Activated CD4-positive, alpha-beta T cell treated with anti-CD3 and anti-CD28 coated beads, Interleukin-2, amount 10 ng/mL, durations not matched to agents 7 days and 5 days (primary cell): ENCODE measurements at places on chromosomes 4 and X. TPM values are rescaled to one million over a fixed set of nuclear protein-coding genes. Genes with fewer than 3 reads are reported as not detected.
A peak's percentile ranks its signal among the peaks of the same experiment; 100 is the strongest.

Gene RADX
- 7.8 TPM for total RNA-seq

Gene ADH1A
- not detected for total RNA-seq

Gene HMX1
- total RNA-seq, result not detected

Gene NHS
- 1.2 TPM for total RNA-seq

Gene BMPR1B
- not detected for total RNA-seq

Gene C4orf51
- total RNA-seq, result not detected

Gene NOCT
- total RNA-seq, result 6.8 TPM

Gene SPANXC
- total RNA-seq, result not detected

Gene NEXMIF
- 0.56 TPM for total RNA-seq

Gene MAPK10
- not detected for total RNA-seq

Gene KLHL5
- 23.6 TPM for total RNA-seq

GRCh38 chr4:8846826-8847225 lies 24.8 kb downstream of the HMX1 start:
- no peaks in the 10 kb centered on the region for H3K4me1 ChIP-seq
- no peak for DNase-seq
- H3K27me3 ChIP-seq, result no peaks in the 10 kb centered on the region
- no peaks in the 10 kb centered on the region for H3K36me3 ChIP-seq
- H3K4me3 ChIP-seq, result no peak overlapping the region

- H3K27me3 ChIP-seq, result no peaks in the 10 kb centered on the region
- no peak overlapping the region for H3K27ac ChIP-seq
- peaks cover 41% of the 10 kb centered on the region for H3K36me3 ChIP-seq
- peaks cover 6% of the 10 kb centered on the region for H3K4me1 ChIP-seq
- DNase-seq, result no peak
- H3K4me3 ChIP-seq, result no peak overlapping the region
Observed at GRCh38 chr4:17490575-17491059, 21.3 kb downstream of the QDPR start.

DNA sequence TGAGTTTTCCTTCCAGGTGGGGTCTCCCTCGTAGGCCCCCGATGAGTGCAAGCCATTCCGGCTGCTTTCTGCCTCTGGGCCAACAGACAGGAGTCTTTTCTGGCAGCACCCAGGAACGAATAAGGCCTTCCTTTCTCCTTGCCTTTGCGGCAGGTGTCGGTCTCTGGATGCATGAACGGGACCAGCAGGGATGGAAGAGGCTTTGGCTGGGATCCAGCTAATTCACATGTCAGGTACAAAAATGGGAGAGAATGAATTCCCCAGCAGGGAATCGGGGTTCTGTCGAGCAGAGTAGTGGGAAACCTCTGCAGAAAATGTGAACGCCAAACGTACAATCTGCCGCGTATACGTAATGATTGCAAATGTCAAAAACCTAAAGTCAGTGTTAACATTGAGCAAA lies 146.1 kb upstream of the TBL1X start:
- no peaks in the 10 kb centered on the region for H3K36me3 ChIP-seq
- no peak overlapping the region for H3K4me3 ChIP-seq
- peaks cover 18% of the 10 kb centered on the region for H3K4me1 ChIP-seq
- H3K27ac ChIP-seq, result no peak overlapping the region
- DNase-seq, result no peak
- no peaks in the 10 kb centered on the region for H3K27me3 ChIP-seq

DNA sequence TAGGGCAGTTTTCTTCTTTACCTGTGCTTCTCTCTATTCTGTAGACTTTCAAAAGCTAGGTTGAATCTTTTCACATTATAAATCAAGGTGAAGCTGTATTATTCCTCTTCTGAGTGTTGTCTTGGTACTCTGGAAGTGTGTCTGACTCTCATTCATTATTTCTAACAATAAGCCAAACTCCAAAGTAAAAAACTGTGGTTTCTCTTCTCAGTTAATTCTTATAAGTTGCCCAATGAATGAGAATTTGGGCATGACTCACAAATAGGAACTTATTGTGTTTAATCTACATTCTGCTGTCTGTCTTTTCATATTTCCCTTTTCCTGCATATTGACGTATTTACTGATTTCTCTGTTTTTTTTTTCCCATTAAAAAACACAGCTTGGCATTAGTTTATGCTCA lies 714.5 kb downstream of the CCSER1 start:
- no peaks in the 10 kb centered on the region for H3K4me1 ChIP-seq
- no peak for DNase-seq
- H3K4me3 ChIP-seq, result no peak overlapping the region
- H3K36me3 ChIP-seq, result no peaks in the 10 kb centered on the region

GRCh38 chrX:19549838-19550237 lies 34.5 kb upstream of the MAP3K15 start:
- DNase-seq, result peak; percentile 8
- H3K36me3 ChIP-seq, result peaks cover 24% of the 10 kb centered on the region
- no peak overlapping the region for H3K4me3 ChIP-seq

DNA sequence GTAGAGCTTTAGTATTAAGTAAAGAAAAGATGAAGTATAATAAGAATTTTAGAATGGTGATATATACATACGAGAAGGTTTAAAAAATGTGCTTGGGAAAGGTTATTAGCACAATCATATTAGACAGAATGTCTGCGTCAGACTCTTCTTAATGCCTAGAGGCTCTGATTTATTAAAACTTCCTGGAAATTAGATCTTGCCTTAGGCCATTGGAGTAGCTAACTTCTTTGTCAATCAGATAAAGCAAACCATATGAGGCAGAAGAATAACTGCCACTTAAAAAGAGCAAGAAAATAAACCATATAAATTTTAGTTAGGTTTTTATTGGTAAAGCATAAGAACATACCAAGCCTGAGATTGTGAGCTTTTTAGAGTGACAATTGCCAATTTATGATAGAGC lies 309.1 kb downstream of the TLL1 start:
- no peak overlapping the region for H3K4me3 ChIP-seq
- H3K27me3 ChIP-seq, result no peaks in the 10 kb centered on the region
- no peaks in the 10 kb centered on the region for H3K4me1 ChIP-seq
- no peak overlapping the region for H3K27ac ChIP-seq

DNA sequence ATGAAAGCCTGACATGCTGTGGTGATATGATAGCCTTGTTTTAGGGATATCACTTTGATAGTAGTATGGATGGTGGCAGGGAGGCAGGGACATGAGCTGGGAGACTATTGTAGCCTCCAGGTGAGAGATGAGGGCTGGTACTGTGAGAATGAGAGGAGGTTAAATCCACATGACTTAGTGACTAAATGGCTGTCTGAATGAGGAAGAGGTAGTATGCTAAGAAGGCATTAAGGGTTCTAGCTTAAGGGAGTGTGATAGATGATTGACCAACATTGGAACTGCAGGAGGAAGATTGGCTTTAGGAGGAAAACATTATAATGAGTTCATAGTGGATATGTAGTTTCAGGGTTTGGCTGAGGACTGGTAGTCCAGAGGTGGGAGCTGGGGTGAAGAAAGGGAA lies 195.0 kb upstream of the ANK2 start:
- H3K27ac ChIP-seq, result no peak overlapping the region
- DNase-seq, result no peak
- no peak overlapping the region for H3K4me3 ChIP-seq
- no peaks in the 10 kb centered on the region for H3K4me1 ChIP-seq

DNA sequence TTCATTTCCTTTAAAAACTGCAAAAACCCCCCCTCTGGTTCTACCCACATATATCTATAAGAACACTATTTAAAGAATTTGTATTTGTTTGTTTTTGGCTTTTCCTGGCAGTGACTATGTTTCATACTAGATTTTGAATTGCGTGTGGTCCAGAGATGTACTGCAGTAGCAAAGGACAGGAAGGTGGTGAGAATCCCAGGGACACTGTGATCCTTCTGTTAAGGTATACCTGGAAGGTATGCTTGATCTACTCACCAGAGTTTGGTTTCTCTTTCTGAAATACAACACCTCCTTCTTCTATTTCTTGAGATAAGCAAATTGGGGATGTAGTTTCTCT lies 129.6 kb upstream of the RASGEF1B start:
- H3K27ac ChIP-seq, result no peak overlapping the region

DNA sequence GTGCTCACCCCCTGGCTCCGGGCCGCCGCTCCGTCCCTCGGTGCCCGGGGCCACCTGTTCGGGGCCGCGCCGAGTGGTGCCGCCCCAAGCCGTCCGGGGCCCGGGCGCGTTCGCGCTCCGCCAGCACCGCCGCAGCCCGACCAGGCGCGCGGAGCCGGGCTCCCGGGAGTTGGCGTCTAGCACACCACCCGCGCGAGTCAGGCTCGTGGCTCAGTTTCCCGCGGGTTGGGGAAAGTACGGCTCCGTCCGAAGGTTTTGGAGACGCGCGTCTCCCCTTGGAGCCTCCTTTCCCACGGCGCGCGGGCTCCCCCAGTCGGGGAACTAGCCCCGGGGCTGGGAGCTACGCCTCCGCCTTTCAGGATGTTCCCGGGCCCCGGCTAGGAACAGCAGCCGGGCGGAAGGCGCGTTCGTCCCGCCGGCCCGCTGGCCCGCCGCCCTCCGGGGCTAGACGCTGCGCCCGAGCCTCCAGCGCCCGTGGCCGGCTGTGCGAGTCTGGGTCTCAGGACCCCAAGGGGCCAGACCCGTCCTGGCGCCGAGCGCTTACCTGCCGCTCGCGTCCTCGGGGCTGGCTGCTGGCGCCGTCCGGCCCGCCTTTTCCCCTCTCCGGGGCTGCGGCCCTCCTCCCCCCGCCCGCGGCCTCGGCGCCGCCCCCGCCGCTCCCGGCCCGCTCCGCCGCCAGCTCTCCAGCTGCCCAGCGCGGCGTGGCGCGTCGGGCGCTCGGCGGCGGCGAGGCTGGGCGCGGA lies at the start of gene ADGRG2:
Gene ADGRG2, minus strand, starts transcription at position 571 of the 743 bp plus-strand sequence. CDS start 53,634 bp downstream, outside the sequence.
- H3K36me3 ChIP-seq, result no peaks in the 10 kb centered on the region
- peaks cover 39% of the 10 kb centered on the region for H3K27me3 ChIP-seq
- H3K27ac ChIP-seq, result no peak within 1 kb of the TSS
- H3K4me3 ChIP-seq, result no peak within 1 kb of the TSS
- no peaks in the 10 kb centered on the region for H3K4me1 ChIP-seq
- no peak for DNase-seq

GRCh38 chr4:44652002-44652401 lies 577 bp upstream of the YIPF7 start:
- no peaks in the 10 kb centered on the region for H3K4me1 ChIP-seq
- no peak for DNase-seq
- H3K27ac ChIP-seq, result no peak overlapping the region
- no peak overlapping the region for H3K4me3 ChIP-seq

DNA sequence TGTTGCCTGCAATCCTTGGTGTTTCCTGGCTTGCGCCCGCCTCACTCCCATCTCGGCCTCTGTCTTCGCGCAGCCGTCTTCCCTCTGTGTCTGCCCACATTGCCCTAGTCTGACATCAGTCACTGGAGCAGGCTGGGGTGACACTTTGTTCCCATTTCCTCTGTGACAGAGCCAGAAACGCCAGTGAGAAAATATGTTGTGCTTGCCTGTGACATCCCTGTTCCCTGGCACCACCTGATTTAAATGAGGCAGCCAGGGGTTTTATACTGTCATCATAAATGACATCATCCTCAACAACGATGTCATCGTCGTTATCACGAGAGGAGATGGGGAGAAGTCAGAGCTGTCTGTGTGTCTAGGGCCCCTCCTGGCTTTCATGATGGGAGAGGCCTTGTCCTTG lies 29.1 kb downstream of the ZNF185 start:
- no peak overlapping the region for H3K4me3 ChIP-seq
- H3K27me3 ChIP-seq, result no peaks in the 10 kb centered on the region
- H3K27ac ChIP-seq, result no peak overlapping the region
- H3K36me3 ChIP-seq, result no peaks in the 10 kb centered on the region
- peaks cover 5% of the 10 kb centered on the region for H3K4me1 ChIP-seq
- no peak for DNase-seq

- H3K27ac ChIP-seq, result no peak overlapping the region
- H3K4me1 ChIP-seq, result no peaks in the 10 kb centered on the region
- no peaks in the 10 kb centered on the region for H3K36me3 ChIP-seq
- H3K27me3 ChIP-seq, result no peaks in the 10 kb centered on the region
- no peak overlapping the region for H3K4me3 ChIP-seq
Observed at GRCh38 chr4:111064342-111064993, 441.6 kb upstream of the PITX2 start.

DNA sequence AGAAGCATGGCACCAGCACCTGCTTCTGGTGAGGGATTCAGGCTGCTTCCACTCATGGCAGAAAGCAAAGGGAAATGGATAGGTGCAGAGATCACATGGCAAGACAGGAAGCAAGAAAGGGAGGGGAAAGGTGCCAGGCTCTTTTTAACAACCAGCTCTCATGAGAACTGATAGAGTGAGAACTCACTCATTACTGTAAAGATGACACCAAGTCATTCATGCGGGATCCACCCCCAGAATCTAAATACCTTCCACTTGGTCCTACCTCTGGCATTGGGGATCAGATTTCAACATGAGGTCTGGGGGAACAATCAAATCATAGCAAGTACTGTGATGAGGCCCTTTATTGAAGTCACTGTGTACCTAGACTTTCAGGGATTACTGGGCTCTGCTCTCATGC lies 72.0 kb upstream of the PRDM5 start:
- no peak for DNase-seq
- no peak overlapping the region for H3K4me3 ChIP-seq
- no peaks in the 10 kb centered on the region for H3K4me1 ChIP-seq
- H3K27me3 ChIP-seq, result no peaks in the 10 kb centered on the region

- H3K4me3 ChIP-seq, result no peak overlapping the region
- peak; percentile 9 for DNase-seq
- peak overlapping the region; percentile 74 for H3K27ac ChIP-seq
- H3K27me3 ChIP-seq, result no peaks in the 10 kb centered on the region
Observed at GRCh38 chr4:78610546-78611214, 59.1 kb downstream of the ANXA3 start.

- no peak overlapping the region for H3K4me3 ChIP-seq
- H3K27me3 ChIP-seq, result no peaks in the 10 kb centered on the region
- peaks cover 25% of the 10 kb centered on the region for H3K36me3 ChIP-seq
Observed at GRCh38 chrX:1341545-1342184, 5.1 kb downstream of the IL3RA start.

- H3K27me3 ChIP-seq, result peaks cover 2% of the 10 kb centered on the region
- no peak overlapping the region for H3K4me3 ChIP-seq
- no peak for DNase-seq
- H3K4me1 ChIP-seq, result no peaks in the 10 kb centered on the region
Observed at GRCh38 chr4:112956484-112956896, 93.0 kb upstream of the ANK2 start.

GRCh38 chr4:28247805-28248204 lies 1387.2 kb downstream of the STIM2 start:
- H3K27me3 ChIP-seq, result no peaks in the 10 kb centered on the region
- no peak for DNase-seq
- no peaks in the 10 kb centered on the region for H3K36me3 ChIP-seq
- no peak overlapping the region for H3K27ac ChIP-seq
- no peak overlapping the region for H3K4me3 ChIP-seq

DNA sequence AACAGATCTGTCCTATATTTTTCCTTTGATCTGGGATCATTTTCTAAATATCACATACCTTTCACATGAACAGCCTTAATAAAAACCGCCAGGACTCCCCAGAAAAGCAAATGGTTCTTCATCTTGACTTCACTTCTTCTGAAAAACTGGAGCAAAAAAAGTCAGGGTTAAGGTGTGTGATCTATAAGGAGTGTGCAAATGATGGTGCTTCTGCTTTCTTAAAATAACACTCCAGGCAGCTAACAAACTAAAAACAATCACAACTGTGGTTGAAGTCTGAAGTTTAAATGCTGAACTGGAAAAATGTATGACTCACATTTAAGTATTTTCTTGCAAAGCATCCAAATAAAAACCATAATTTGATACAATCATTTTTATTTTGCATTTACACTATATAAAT lies at the start of gene JCHAIN:
Gene JCHAIN, minus strand, starts transcription at position 140 of the 400 bp plus-strand sequence. Its CDS starts 18 bp downstream, at position 122.
- H3K4me3 ChIP-seq, result no peak within 1 kb of the TSS
- no peak for DNase-seq
- H3K4me1 ChIP-seq, result peaks cover 18% of the 10 kb centered on the region
- no peak within 1 kb of the TSS for H3K27ac ChIP-seq
